ENCODE measurements at places on chromosomes 2 and 18.

DNA sequence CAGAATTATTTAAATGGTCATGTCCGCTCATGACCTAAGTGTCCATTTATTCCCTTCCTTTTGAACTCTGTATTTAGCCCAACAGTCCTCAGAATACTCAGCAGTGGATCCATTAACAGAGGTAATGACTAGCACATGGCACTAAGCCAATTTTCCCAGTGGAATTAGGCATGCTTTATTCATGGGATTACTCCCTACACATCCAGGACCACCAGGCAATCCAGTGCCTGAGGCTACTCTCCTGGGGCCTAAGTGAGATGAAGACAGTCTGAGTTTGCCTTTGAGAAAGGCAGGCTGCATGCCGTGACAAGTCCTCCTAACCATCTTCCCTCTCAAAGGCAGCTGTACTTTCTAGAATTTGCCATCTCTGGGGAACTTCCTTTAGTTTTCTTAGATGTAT lies 128.6 kb downstream of the SPOPL start:
- H3K4me1 ChIP-seq = no peaks in the 10 kb centered on the region
- no peak overlapping the region for H3K4me3 ChIP-seq
- no peaks in the 10 kb centered on the region for H3K36me3 ChIP-seq
- no peak overlapping the region for H3K27ac ChIP-seq

DNA sequence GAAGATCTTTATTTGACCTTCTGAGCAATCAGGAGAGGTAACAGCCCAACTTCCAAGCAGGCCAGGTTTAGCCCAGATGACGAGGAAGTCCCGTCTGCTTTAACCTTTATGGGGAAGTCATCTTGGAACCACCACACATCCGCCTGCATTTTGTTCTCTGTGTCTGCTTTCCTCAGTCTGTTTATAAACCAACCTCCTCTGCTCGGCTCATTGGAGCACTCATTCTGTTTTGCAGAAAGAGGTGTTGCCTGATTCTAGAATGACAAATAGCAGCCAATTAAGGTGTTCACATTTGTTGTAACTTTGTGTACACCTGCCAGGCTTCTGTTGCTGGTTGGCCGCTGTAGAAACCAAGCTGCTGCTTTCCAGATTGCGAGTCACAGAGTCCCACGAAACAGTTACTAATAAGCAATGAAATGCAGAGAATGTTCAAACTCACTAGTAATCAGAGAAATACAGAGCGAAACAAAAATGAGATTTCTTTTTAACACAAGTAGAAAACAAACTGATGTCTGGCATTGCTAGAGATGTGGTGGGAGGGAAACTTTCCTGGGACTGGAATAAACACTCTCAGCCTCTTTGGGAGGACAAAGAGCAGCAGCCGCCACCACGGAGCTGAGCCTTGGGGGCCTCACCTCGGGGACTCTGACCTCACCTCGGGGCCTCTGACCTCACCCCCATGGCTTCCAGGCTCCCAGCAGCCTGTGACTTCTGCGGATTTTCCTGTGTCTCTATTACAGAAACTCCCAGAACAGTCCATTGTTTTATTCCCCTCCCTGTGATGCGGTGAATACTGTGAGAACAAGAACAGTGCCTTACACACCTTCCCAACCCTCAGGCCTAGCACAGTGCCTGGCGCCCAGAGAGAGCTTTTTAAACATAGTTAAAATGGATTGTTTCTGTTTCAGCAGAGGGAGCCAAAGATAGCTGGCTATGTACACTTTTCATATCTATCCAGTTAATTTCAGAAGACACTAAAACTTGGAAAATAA lies 64.0 kb downstream of the MBP start:
- H3K27me3 ChIP-seq = no peaks in the 10 kb centered on the region
- H3K4me1 ChIP-seq = peaks cover 69% of the 10 kb centered on the region
- H3K36me3 ChIP-seq = no peaks in the 10 kb centered on the region
- DNase-seq = no peak

DNA sequence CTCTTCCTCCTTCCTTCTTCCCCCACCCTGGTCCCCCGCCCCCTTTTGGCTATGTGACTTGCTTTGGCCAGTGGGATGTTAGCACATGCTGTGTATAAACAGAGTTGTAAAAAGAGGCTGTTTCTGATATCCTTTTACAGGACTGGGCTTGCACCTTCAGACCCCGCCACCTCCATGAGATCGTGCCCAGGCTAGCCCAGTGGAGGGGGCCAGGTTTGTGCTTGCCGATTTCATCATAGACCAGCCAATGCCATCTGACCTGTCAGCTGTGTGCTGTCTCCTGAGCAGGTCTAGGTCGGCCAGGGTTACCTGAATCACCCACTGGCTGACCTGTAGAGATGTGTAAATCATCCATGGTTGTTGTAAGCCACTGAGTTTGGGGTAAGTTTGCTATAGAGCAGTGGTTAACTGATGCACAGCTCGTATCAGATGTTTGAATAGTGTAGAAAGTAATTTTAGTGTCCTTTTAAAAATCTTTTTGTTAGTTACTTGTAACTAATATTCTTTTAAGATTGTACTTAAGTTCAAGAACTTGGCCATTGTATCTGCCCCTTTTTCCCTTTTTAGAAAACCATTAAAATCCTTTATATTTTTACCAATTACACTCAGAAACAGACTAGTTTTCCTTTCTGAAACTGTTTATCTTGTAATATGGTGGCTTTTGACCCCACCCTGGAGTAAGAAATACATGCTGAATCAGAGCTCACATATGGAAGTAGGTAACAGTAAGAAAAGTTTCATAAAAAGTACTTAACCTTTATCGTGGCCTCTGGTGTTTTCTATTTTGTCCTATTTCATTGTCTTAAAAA lies 122.0 kb upstream of the MGAT5 start:
- no peaks in the 10 kb centered on the region for H3K27me3 ChIP-seq
- no peak for DNase-seq
- H3K27ac ChIP-seq = peak overlapping the region; percentile 44
- no peak overlapping the region for H3K4me3 ChIP-seq
- peaks cover 73% of the 10 kb centered on the region for H3K4me1 ChIP-seq

DNA sequence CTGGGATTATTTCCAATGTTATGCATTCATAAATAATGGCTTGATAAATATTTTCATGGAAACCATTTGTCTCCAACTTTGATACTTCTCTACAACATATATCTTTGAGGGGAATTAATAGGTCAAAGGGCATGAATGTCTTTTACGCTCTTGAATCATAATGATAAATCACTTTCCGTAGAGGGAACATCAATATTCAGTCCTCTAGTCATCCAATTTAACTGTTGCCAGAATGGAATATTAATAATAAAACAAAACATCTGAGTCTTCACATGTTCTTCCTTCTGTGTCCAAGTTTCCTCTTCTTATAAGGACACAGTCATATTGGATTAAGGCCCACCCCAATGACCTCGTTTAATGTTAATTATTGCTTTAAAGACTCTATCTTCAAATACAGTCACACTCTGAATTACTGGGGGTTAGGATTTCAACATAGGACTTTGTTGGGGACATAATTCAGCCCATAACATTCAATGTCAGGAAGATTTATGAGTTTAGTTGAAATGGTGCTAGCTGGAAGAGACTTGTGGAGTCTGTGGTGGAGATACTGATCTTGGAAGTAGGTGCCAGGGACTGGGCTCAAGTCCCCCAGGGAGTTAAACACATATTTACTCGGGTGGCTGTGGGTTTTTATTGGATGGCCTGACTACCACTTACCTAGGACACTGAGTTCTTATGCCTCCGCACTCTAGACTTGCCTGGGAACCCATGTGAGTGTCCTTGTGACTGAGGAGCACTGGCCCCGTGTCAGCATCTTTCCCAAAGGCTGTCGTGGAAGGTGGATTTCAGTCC lies 85.0 kb upstream of the SEC11C start:
- no peaks in the 10 kb centered on the region for H3K27me3 ChIP-seq
- DNase-seq = no peak
- no peak overlapping the region for H3K27ac ChIP-seq
- H3K36me3 ChIP-seq = no peaks in the 10 kb centered on the region
- H3K4me3 ChIP-seq = no peak overlapping the region

DNA sequence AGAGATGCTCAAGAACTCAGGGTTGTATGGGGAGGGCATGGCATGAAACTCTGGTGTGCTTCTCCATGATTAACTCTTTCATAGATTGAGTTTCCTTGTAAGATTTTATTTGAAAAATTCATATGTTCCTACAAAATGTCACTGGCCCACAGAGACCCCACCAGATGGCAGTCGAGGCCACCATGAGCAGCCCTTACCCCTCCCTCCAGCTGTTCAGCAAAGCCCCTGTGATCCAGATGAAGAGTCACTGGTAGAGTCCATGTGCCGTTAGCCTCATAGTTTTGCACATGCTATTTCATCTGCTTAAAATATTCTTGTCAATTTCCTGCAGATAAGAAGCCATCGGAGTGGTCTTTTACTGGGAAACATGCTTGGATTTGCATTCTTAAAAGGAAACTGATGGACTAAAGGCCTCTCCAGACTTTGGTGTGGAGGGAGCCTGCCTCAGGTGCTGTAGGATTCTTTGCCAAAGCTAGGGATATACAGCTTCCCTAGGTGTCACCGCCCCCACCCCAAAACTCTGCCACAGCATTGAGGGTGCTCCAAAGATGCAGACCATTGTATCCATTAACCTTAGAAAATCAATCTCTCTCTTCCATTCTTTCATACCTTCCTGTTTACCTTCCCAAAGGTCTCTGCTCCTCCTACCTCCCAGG lies 18.8 kb downstream of the ZNF385B start:
- no peaks in the 10 kb centered on the region for H3K27me3 ChIP-seq

GRCh38 chr2:55051026-55051866 lies 995 bp upstream of the RTN4 start:
- H3K36me3 ChIP-seq = no peaks in the 10 kb centered on the region
- peak; percentile 63 for DNase-seq
- peak overlapping the region; percentile 98 for H3K27ac ChIP-seq
- peaks cover 31% of the 10 kb centered on the region for H3K4me1 ChIP-seq

DNA sequence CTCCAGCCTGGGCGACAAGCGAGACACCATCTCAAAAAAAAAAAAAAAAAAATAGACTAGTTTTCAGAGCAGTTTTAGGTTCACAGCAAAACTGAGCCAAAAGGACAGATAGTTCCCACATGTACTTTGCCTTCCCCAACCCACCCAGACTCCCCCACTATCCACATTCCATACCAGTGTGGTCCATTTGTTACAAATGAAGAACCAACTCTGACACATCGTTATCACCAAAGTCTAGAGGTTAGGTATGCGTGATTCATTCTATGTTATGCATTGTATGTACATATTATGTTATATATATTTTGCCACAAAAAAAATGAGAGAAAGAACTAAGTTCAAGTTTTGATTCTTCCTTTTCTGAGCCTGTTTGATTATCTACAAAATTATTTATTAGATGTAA lies 3.5 kb downstream of the DUSP11 start:
- no peak overlapping the region for H3K27ac ChIP-seq
- no peak overlapping the region for H3K4me3 ChIP-seq
- H3K36me3 ChIP-seq = peaks cover 68% of the 10 kb centered on the region
- DNase-seq = no peak
- H3K4me1 ChIP-seq = peaks cover 9% of the 10 kb centered on the region
- H3K27me3 ChIP-seq = no peaks in the 10 kb centered on the region

DNA sequence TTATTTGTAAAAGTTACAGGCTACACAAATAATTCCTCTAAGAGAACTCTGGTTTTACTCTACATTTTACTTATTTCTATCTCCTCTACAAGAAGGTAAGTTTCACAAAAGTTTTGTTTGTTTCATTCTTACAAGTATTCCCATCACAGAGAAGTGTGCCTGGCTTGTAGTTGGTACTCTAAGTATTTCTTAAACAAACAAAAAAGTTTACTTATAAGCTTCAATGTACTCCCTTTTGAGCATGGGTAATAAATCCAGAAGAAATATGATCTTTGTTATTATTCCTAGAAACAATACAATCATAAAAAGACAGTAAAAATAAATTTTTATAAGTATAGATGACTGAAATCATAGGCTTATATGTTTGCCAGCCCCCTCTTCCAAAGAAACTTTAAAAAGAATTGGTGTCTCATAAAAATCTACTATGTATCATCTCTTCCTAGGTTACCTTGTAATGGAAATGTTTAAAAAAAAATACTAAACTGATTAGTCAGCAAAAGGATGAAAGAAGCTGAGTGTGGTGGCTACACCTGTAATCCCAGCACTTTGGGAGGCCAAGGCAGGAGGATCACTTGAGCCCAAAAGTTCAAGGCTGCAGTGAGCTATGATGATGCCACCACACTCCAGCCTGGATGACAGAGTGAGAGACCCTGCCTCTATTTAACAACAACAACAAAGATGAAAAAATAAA lies 54.7 kb downstream of the ATL2 start:
- no peak for DNase-seq
- H3K4me1 ChIP-seq = peaks cover 25% of the 10 kb centered on the region

- peak; percentile 66 for DNase-seq
- peaks cover 34% of the 10 kb centered on the region for H3K36me3 ChIP-seq
- H3K27ac ChIP-seq = no peak overlapping the region
Measured at GRCh38 chr18:49041435-49042245, 90.9 kb upstream of the SMAD7 start.

DNA sequence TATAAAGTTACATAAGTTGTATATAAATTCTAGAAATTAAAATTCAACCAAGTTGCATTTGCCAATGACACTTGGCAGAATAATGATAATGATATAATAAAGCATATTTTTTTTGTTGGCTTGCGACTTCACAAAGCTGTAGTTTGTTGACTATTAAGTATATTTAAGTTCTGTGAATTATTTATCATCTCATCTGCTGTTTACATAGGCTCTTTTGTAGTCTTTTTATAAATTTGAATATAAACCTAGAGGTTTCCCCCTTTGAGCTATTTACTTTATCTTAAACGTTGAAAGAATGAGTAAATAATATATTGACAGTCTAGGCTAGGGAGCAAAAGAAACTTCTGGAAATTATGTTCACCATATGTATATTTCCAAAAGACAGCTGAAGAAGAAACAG lies 32.9 kb downstream of the C18orf63 start:
- DNase-seq = no peak
- no peak overlapping the region for H3K4me3 ChIP-seq
- no peaks in the 10 kb centered on the region for H3K36me3 ChIP-seq
- no peak overlapping the region for H3K27ac ChIP-seq

- no peak for DNase-seq
- peaks cover 28% of the 10 kb centered on the region for H3K4me1 ChIP-seq
- no peak overlapping the region for H3K27ac ChIP-seq
- H3K4me3 ChIP-seq = peak overlapping the region; percentile 94
- no peaks in the 10 kb centered on the region for H3K27me3 ChIP-seq
Measured at GRCh38 chr2:222656526-222657446, 894 bp upstream of the FARSB start.
